ENCODE measurements at places on chromosomes 16 and 17. TPM values are rescaled to one million over a fixed set of nuclear protein-coding genes. Genes with fewer than 3 reads are reported as not detected.

The NETO2 gene
- total RNA-seq = 27.5 TPM

The CSF3 gene
- not detected for total RNA-seq

DNA sequence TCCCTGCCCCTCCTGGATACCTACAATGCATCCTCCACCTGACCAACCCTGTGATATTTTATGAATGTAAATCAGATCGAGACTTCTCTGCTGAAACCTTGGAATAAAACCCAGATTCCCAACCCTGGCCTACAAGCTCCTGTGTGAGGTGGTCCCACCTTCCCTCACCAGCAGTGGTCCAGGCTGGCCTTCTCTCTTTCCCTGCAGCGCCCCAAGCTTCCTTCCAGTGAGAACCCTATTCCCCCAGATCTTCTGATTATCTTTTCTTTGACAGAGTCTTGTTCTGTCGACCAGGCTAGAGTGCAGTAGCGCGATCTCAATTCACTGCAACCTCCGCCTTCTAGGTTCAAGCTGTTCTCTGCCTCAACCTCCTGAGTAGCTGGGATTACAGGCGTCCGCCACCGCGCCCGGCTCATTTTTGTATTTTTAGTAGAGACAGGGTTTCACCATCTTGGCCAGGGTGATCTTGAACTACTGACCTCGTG, 2.5 kb upstream of the HELZ start:
- no peaks in the 10 kb centered on the region for H3K27me3 ChIP-seq
- no peaks in the 10 kb centered on the region for H3K36me3 ChIP-seq
- peak overlapping the region; percentile 94 for H3K27ac ChIP-seq
- no peak for DNase-seq
- peaks cover 32% of the 10 kb centered on the region for H3K4me1 ChIP-seq

DNA sequence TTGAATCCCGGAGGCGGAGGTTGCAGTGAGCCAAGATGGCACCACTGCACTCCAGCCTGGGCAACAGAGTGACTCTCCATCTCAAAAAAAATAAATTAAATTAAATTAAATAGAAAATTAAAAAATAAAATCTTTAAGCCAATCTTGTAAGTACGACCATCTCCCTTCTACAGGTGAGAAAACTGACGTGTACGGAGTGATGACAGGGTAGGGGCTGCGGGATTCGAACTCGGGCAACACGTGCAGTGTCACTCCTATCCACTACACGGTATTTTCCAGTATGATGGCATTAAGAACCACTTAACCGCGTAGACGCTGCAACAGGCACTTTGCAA, 762 bp downstream of the WDR59 start:
- DNase-seq = no peak
- peak overlapping the region; percentile 76 for H3K27ac ChIP-seq
- no peaks in the 10 kb centered on the region for H3K27me3 ChIP-seq
- peaks cover 5% of the 10 kb centered on the region for H3K4me1 ChIP-seq
